ENCODE measurements at places on chromosomes 4 and X. TPM values are rescaled to one million over a fixed set of nuclear protein-coding genes. Genes with fewer than 3 reads are reported as not detected.

DAPP1 gene
- 22.8 TPM for total RNA-seq

HSFX4 gene
- total RNA-seq = not detected

LUZP4 gene
- not detected for total RNA-seq

CSAG1 gene
- total RNA-seq = not detected

TREX2 gene
- 3.1 TPM for total RNA-seq

EDA gene
- 0.94 TPM for total RNA-seq

IL2 gene
- total RNA-seq = 1.4 TPM

HAND2 gene
- not detected for total RNA-seq

All from activated naive CD8-positive, alpha-beta T cell treated with anti-CD3 and anti-CD28 coated beads, Interleukin-2, amount 10 ng/mL, durations not matched to agents 7 days and 5 days (primary cell).